NCI-H2171 treated with DMSO at 0.1 percent for 48 hours (cell line): ENCODE measurements at places on chromosomes 1 and 21.

- no peak for DNase-seq
These were observed 8.8 kb downstream of the MATN1 start for GRCh38 chr1:30714536-30715090.

GRCh38 chr21:41615613-41616012, 107.7 kb upstream of the TMPRSS2 start:
- DNase-seq, result no peak

- no peak for DNase-seq
These were observed 12.9 kb downstream of the MIIP start for GRCh38 chr1:12032161-12032621.

GRCh38 chr1:1304331-1305299, 3.1 kb downstream of the ACAP3 start:
- DNase-seq, result peak; percentile 96

GRCh38 chr1:177907000-177907399, 62.9 kb downstream of the SEC16B start:
- no peak for DNase-seq

DNA sequence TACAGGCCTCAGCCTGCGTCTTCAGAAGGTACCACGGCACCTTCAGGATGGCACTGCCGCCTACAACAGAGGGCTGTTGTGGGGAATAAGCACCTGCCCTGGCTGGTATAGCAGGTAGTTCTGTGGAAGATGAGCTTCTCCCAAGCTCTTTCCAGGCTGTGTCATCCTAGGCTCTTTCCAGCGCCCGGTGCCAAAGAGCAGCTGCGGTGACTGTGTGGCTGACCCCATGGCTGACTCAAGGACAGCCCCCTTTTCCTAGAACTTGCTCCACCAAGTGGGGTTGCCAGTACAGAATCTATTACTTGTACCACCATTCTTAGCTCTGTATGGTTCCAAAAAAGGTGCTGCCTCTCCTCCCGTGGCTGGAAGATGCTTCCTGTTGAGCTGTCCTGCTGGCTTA, 21.9 kb upstream of the EVA1B start:
- DNase-seq, result no peak

DNA sequence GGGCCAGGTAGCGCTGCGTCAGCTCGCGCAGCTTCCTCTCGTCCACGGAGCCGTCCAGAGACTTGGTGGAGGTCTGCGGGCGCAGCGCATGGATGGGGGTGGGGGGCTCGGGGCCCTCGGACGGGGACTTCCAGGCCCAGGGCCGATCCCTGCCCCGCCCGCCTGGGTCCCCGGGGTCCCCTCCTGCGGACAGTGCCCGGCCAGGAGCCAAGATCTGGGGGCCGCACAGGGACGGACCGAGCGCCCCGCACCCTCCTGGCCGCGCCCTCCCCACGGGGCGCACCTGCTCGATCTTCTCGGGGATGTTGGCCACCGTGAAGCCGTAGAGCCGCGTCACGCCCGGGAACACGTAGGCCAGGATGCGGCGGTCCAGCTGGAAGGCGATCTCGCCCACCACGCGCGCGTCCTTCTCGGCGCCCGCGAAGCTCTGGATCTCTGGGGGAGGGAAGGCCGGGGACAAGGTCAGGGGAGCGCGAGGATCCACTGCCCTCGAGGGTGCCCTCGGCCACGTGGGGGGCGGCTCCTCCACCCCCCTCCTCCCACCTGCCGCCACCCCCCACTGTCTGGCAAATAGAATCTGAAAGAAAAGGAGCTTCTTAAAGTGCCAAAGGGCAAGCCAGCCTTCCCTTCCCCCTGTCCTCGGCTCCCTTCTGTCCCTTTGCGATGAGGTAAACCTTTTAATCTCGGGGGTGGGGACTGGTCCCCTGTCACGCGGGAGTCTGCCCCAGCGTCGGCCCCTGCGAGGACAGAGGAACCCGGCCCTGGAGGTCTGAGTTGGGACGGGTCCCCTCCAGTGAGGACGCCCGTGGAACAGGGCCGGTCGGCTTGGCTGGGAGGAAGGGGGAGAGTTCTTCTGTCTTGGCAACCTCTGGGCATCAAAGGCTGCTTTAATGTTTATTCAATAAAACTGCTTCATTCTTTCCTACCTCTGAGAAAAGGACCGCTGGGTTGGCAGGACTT, 6.5 kb upstream of the FTCD start:
- no peak for DNase-seq

DNA sequence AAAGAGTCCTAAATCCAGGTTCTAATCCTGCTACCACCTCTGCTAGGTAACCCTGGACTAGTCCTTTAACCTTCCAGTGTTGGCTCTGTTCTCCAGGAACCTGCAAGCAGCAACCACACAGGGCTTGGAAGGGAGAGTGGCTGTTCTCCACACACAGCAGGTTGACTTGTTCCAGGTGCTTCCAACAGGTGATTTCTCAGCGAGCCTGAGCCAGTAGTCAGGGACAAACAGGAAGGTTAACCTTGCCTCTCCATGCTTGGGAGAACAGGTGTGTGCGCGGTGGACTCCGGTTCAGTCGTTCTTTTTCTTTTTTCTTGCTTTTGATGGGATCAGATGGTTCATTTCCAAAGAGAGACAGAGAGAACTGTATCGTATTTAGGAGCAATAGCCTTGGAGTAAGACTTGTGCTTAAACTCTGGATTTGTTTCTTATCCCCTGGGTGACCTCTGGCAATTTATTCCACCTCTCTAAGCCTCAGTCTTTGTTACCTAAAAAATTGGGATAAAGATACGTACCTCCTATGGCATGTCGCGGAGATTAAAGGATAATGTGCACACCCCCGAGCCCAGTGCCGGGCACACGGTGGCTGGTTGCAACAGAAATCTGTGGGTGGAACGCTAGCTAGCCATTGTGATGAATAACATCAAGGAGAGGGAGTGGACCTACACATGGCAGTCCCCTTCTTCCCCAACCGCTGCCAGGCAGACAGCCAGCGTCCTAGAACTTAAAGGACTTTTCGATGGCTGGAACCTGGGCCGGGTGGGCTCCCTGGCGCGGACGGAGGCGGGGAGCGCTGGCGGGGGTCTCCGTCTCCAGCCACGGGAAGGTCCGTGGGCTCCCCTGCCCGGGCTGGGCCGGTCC, 583 bp upstream of the CACHD1 start:
- peak; percentile 21 for DNase-seq

GRCh38 chr1:84644472-84644871, 45.8 kb downstream of the SSX2IP start:
- no peak for DNase-seq

DNA sequence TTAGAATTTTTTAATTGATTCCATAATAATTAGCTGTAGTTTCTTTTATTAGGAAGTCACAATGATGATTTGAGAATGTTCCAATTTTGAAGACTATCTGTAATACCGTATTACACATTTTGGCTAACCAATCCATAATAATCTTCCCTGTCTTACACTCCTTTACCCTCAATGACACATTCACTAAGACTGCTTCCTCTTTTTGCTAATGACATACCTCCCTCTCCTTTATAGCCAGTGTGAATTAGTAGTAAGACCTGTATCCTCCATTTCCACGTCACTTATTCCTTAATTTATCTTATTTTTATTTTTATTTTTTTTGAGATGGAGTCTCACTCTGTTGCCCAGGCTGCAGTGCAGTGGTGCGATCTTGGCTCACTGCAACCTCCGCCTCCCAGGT, 10.1 kb downstream of the KDM1A start:
- no peak for DNase-seq

- peak; percentile 82 for DNase-seq
These were observed 28.1 kb downstream of the SERINC2 start for GRCh38 chr1:31441073-31441472.

- no peak for DNase-seq
These were observed 83.9 kb downstream of the PAX7 start for GRCh38 chr1:18714404-18715175.

GRCh38 chr21:39105836-39106235, 77.4 kb downstream of the PSMG1 start:
- DNase-seq, result no peak

DNA sequence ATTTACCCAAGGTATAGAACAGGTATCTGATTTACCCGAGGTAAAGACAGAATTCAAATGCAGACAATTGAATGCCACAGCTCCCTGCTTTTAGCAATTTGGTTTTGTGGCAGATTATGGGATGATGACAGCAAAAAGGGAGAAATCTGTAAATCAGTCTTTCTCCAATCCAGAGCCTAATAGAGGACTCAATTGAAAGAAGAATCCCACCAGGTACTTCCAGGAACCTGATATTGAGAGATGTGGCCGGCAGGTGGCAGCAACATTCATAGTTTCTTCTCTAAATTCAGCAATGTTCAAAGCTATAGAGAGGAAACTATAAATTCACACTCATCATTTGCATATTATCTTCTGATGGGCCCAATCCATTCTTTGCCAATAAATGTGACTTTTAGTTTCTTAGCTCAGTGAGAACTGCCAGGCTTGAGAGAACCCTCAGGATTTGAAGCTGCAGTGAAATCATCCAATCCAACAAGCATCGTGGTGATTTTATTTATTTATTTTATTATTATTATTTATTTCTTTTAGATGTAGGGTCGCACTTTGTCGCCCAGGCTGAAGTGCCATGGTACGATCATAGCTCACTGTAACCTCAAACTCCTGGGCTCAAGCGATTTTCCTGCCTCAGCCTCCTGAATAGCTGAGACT, 9.8 kb upstream of the PHACTR4 start:
- DNase-seq, result peak; percentile 70

DNA sequence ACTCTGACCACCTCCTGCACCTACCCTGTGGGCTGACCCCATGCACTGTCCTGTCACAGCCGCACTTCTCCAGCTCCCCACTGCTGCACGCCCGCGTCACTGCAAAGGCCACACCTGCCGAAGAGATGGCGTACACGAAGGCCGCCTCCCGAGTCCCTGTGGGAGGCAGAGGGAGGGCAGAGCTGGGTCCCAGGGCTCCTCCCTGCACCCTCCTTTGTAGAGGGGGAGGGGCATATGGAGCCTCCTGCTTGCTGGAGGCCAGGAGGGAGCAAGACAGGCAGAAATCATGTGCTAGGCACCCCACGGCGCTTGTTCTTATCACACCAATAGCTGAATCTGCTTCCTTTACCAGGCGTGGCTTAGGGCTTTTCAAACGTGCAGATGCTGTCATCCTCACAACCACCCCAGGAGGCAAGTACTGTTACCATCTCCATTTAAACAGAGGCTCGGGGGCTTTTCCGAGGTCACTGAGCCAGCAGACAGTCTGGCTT, 21.4 kb downstream of the WNT4 start:
- DNase-seq, result peak; percentile 91

DNA sequence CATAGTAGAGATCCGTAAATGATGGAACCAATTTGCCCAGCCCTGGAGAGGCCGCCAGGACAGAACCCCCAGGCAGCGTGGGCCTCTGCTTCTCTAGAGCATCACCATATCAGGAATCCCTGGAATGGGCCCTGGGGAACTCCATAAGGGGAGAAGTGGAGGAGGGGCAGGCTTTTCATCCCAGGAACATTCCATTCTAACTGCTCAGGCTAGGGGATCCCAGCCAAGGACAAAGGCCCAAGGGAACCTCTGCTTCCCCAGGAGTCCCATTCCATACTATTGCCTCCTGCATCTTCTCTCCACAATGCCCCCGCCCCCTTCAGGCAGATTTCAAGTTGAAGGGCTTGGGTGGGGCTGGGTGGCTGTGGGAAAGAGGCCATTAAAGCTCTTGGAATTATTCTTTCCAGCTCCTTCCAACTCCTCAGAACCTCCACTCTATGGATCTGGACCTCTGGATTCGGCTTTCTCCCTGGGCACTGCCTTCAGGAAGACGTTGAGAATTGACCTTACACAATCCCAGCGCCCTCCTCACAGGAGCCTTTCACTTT, 6.0 kb downstream of the TRNP1 start:
- DNase-seq, result no peak

- DNase-seq, result no peak
These were observed 6.9 kb upstream of the GPR153 start for GRCh38 chr1:6267686-6268322.

- DNase-seq, result peak; percentile 69
These were observed 10.3 kb upstream of the PODN start for GRCh38 chr1:53051676-53052075.

DNA sequence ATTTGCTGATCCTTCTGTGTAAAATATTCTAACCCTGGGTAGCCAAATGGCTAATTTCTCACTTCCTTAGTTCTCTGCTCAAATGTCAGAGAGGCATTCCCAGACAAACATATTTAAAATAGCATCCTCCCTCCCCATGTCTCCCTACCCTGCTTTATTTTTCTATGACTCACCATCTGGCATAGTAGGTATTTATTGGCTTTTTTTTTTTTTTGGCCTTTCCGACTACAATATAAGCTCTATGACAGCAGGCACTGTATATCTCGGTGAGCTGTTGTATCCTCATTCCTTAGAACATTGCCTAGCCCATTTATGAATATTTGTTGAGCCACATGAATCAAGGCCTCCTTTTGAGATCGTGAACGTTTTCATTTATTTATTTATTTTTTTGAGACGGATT, 1.5 kb upstream of the NEK7 start:
- peak; percentile 78 for DNase-seq

GRCh38 chr1:35297886-35298285, 29.4 kb downstream of the ZMYM4 start:
- no peak for DNase-seq

DNA sequence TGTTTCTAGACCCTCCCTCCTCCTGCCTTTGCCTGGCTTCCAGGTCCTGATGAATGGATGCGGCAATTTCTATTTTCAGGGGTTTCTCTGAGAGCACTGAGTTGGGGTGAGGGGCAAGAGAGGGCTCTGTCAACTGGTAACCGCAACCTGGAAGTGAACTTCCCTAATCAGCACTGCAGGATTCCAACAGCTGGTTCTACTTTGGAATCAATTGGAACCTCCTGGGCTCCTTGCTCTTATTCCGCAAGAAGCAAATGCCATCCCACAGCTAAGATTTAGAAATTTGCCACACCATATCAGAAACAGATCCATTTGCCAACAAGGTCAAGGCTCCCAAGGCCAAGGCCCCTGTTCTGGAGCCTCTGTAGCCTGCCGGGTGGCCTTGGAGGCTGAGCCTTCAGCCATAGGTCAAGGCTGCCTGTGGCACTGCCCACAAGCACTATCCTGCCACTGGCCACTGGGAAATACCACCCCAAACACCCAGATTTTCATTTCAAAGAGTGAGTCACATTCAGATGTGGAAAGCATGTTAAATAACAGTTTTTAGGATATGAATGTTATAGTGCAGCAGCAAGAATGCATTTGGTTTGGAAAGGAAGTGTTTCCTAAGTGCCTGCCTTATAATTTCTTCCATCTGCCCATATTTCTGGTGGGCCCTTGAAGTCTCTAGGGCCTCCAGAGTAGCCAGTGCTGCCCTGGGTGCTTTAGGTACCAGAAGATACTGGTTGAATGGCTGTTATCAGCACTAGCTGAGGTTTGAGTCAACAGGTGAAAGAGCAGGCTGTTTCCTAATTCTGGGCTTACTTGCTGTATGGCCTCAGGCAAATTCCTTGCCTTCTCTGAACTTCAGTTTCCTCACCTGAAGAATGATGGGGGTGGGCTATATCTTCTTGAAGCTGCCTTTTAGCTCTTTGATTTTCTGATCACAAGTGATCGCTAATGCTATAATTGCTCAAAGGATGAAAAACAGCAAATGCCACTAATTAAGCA, 56.3 kb upstream of the JUN start:
- DNase-seq, result no peak

DNA sequence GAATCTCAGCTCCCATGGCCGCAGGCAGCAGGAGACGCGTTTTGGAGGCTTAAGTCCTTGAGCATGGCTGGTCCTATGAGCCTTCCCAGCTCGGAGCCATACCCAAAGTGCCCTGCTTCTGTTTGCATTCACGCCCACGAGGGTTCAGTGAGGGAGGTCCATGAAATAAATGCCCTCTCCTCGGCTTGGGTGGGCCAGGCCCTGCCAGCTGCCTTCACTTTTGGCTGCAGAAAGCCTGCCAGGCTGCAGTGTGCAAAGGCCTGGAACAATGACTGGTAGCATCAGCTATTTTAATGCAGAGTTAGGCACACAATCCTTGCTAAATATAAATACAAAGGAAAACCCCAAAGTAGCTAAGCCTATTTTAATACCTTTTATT, 49.4 kb downstream of the H3-3A start:
- DNase-seq, result no peak

- no peak for DNase-seq
These were observed 114.5 kb upstream of the SOD1 start for GRCh38 chr21:31545036-31545435.
